ENCODE measurements at places on chromosomes 7 and 10. TPM values are rescaled to one million over a fixed set of nuclear protein-coding genes. Genes with fewer than 3 reads are reported as not detected.

Gene CYP3A4
- total RNA-seq = not detected

Gene CAMK1D
- total RNA-seq = 7.8 TPM

Gene UNCX
- not detected for total RNA-seq

Gene GCC1
- total RNA-seq = 14.3 TPM

Gene TCAF2
- total RNA-seq = 1.2 TPM

Gene SFXN4
- total RNA-seq = 50.1 TPM

Gene DUSP5
- 155 TPM for total RNA-seq

Gene PON3
- 37.0 TPM for total RNA-seq

Gene MCM10
- 22.3 TPM for total RNA-seq

Gene TAC1
- total RNA-seq = not detected

Gene NPTX2
- 0.12 TPM for total RNA-seq

Gene ABCC2
- total RNA-seq = 137 TPM

Gene ADD3
- 3.1 TPM for total RNA-seq

Gene SLC39A12
- not detected for total RNA-seq

Gene ABI1
- total RNA-seq = 53.7 TPM

Gene NEURL1
- total RNA-seq = 0.75 TPM

Gene PRPS1L1
- total RNA-seq = not detected

Gene ENO4
- total RNA-seq = 0.47 TPM

Gene CCDC3
- total RNA-seq = 0.93 TPM

Gene FBH1
- total RNA-seq = 43.2 TPM

Gene FAM131B
- total RNA-seq = 0.23 TPM

Gene GSTO1
- 295 TPM for total RNA-seq

Gene SGMS1
- total RNA-seq = 43.7 TPM

Gene TRIM50
- not detected for total RNA-seq

Gene SUFU
- 7.9 TPM for total RNA-seq

Gene OPN4
- not detected for total RNA-seq

Gene ADAMTS14
- 0.16 TPM for total RNA-seq

Gene ATOH7
- 0.10 TPM for total RNA-seq

Gene PDZD7
- 0.67 TPM for total RNA-seq

Gene ANKMY2
- total RNA-seq = 13.8 TPM

Gene AKR1C8
- not detected for total RNA-seq

Gene AGBL3
- total RNA-seq = 0.92 TPM

Gene ZNF680
- total RNA-seq = 2.0 TPM

Gene NEUROD6
- total RNA-seq = not detected

Gene CYP2W1
- total RNA-seq = not detected

Gene HTRA1
- total RNA-seq = 52.0 TPM

Gene ANKRD61
- total RNA-seq = 0.84 TPM

Gene ETV1
- 2.5 TPM for total RNA-seq

Gene GATA3
- total RNA-seq = 4.9 TPM

Gene ADAM22
- total RNA-seq = 0.33 TPM

Gene EGR2
- total RNA-seq = 0.21 TPM

Gene AQP1
- total RNA-seq = 0.52 TPM

Gene TMEM26
- not detected for total RNA-seq

Measured in A549 treated with Hydrocortisone at 1 μM for 4 hours (cell line).